Right renal pelvis (tissue), 4 donors: ENCODE measurements at places on chromosomes 12 and 14. TPM values are rescaled to one million over a fixed set of nuclear protein-coding genes. Genes with fewer than 3 reads are reported as not detected.

- no peak for DNase-seq
These were observed 217.3 kb downstream of the FBXL14 start for GRCh38 chr12:1377117-1377516.

DNA sequence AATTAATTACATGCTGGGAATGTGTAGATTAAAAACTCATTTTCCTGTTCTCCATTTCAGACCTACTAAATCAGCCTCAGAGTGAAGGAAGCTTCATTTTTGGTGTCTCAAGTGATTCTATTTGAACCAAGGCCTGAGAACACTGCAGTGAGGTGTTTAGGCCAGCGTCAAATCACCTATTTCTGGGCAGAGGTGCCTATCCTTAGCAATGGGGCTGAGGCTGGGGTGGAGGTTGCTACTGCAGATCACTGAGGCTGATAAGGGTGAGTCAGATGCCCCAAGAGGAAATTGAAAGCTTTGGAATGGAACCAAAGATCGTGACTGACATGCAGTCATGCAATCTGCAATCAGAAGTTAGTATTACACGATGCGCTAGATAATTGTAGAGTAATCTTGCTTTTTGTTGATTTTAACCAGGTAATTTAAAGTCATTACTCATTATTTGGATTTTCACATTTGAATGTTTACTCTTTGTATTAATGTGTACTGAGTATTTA, 4.4 kb downstream of the TXNRD1 start:
- DNase-seq, result no peak

GRCh38 chr12:89920866-89921265, 212.2 kb upstream of the ATP2B1 start:
- DNase-seq, result no peak

GRCh38 chr14:50773632-50774541, 57.1 kb downstream of the NIN start:
- no peak for DNase-seq

- DNase-seq, result no peak
These were observed 111.1 kb downstream of the DPF3 start for GRCh38 chr14:72782817-72783216.

Gene EIF2S3B
- polyA plus RNA-seq, result 1.5 TPM

GRCh38 chr12:120685522-120685921, 1.4 kb upstream of the MLEC start:
- no peak for DNase-seq

- no peak for DNase-seq
These were observed 1.5 kb downstream of the MTA1 start for GRCh38 chr14:105420974-105421674.

DNA sequence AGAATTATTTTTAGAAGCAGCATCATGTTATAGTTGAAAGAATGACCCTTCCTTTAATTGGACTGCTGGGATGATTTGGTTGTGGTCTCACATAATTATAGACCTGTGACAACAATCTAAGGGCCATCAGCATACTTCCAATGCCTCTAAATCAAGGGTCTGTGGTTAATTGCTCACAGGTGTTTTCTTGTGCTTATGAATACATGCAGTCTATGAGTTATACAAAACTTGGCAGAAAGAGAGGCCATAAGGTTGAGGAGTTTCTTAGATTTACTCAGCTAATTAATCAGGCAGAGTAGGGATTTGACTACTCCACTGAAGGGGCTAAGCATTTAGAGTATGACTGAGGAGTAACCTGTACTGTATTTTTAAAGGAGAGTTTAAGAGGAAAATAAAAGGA, 37.0 kb upstream of the FRMD6 start:
- DNase-seq, result no peak

Gene KLHDC2
- polyA plus RNA-seq, result 134 TPM

Gene OR6C2
- polyA plus RNA-seq, result not detected

GRCh38 chr12:47849261-47849660, 29.6 kb upstream of the HDAC7 start:
- no peak for DNase-seq

Gene GCH1
- 10.9 TPM for polyA plus RNA-seq

- DNase-seq, result no peak
These were observed 128.5 kb downstream of the HMGA2 start for GRCh38 chr12:65952737-65953209.

DNA sequence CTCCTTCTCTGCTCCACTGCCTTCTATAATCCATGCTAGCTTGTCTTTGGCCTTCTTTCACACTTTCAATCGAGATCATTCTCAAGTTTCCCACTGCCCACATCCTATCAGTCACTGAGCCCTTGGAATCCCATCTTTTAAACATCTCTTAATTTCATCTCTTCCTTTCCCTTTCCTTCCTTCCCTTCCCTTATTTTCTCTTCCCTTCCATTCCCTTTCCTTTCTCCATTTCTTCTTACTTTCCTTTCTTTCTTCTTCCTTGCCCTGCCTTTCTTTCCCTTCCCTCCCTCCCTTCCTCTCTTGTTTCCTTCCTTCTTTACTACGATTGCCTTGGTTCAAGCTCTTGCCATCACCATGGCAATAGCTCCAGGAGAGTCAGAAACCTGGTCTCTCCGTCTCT, 183.8 kb downstream of the EMP1 start:
- no peak for DNase-seq

DNA sequence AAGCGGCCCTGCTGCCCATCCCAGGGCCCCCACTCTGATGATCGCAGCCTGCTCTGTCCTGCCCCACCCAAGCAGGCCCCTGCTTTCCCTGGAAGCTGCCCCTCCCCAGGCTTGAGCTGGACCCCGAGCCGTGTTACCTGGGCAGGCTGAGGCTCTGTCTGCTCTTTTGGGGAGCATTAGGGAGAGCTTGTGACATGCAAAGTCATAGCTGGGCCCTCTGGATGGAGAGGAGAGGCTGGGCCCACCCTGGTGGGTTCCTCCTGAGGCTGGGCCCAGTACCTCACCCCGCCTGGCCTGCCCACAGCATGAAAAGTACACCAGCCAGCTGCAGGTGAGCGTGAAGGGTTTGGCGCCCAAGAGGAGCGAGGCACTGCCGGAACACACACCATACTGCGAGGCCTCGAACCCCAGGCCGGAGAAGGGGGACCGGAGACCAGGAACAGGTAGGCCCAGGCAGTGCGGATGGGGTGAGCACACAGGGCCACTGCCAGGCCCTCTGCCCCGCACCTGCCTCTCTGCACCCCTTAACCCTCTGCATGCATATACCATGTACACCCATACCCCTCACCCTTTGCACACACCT, 15.0 kb downstream of the CEP170B start:
- no peak for DNase-seq

Gene SLC7A8
- 88.7 TPM for polyA plus RNA-seq

GRCh38 chr12:19624491-19624890, 185.2 kb downstream of the AEBP2 start:
- no peak for DNase-seq

GRCh38 chr12:127550271-127550670, 716.7 kb upstream of the TMEM132C start:
- no peak for DNase-seq

Gene HOTAIR
- 4.1 TPM for polyA plus RNA-seq

- no peak for DNase-seq
These were observed 15.5 kb upstream of the IRF2BPL start for GRCh38 chr14:77043984-77044485.

Gene TEP1
- polyA plus RNA-seq, result 14.4 TPM

- DNase-seq, result no peak
These were observed 21.7 kb downstream of the CAPRIN2 start for GRCh38 chr12:30732954-30733637.

- peak; percentile 36 for DNase-seq
These were observed 16.7 kb downstream of the OR9K2 start for GRCh38 chr12:55142669-55143565.

Gene TGFB3
- polyA plus RNA-seq, result 12.0 TPM

GRCh38 chr12:47904713-47905709, at the start of gene VDR:
TSS of gene VDR (minus strand) at chr12:47904994. CDS start at chr12:47879113, 25,881 bp downstream.
- DNase-seq, result peak; percentile 62

Gene CLEC2B
- polyA plus RNA-seq, result 1.9 TPM
